ENCODE measurements at places on chromosomes 7 and 10.

GRCh38 chr10:80540136-80540535 is 2.4 kb downstream of the SH2D4B start:
- no peak for DNase-seq

- no peak for DNase-seq
These were observed 382.9 kb upstream of the NPVF start for GRCh38 chr7:25611196-25611595.

GRCh38 chr10:132336919-132337407 is 5.0 kb downstream of the LRRC27 start:
- DNase-seq, result no peak

DNA sequence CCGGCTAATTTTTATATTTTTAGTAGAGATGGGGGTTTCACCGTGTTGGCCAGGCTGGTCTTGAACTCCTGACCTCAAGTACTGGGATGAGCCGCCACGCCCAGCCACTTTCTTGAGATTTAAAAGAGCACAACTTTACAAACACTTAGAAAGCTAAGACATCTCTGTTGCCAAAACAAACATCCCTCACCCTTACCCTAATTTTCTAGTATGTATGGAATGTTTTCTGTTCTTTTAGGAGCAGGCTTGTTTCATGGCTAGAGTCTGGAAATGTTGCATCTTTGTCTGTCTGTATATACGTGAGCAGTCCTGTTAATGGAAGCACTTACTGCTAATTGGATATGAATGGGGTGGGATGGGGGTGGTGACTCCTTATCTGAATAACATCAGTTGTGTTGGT is 2.9 kb downstream of the OLAH start:
- DNase-seq, result no peak

- no peak for DNase-seq
These were observed 123.3 kb downstream of the ZMIZ1 start for GRCh38 chr10:79191951-79192676.

- peak; percentile 37 for DNase-seq
These were observed 982 bp downstream of the COBL start for GRCh38 chr7:51315393-51316261.

DNA sequence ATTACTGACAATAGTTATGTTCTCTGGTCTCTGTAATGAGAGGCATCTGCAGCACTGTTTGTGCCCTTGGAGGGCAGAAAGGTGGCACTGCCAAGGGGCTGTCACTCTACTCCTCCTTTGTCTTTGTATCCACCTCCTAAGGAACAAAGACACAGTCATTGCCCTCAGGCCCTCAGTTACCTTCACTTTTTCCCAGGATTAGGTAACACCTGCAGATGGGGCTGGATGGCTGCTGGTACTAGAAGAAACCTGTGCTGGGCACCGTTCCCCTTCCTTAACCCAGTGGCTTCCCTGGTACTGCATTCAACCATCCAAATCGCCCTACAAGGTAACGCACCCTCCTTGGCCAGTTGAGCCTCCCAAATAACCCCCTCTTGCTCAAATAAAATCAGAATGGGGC is 246.9 kb upstream of the NEBL start:
- DNase-seq, result no peak

- no peak for DNase-seq
These were observed 43.1 kb downstream of the DENND2A start for GRCh38 chr7:140597428-140597949.

GRCh38 chr7:102416406-102416805 is 17.0 kb upstream of the ORAI2 start:
- DNase-seq, result no peak

DNA sequence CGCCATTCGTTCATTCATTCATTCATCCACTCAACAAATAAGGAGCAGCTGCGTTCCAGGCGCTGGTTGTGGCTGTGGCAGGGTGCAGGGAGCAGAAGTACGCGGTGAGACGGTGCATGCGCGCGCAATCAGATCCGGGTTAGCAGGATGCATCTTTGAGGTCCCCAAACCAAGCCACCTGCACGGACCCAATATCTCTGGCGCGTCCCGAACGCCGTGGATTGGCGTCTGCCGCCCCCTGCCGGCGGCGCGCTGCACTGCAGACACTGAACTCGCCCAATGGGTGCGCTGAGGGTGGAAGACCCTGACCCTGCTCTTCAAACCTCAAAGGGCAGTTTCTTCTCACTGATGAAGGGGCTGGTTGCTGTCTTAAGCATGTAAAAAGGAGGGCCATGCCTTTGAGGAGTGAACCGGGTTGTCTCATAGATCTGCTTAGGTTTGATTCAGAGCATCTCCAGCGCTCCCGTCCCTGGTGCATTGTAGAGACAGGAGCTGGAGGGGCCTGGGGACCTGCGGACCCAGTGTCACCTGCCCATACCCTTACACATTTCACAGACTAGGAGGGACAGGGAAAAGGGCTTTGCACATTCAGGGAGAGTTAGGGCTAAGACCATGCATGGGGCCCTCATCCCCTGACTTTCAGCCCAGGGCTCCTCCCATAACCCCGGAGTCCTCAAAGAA is 102.5 kb downstream of the RAMP3 start:
- peak; percentile 29 for DNase-seq

DNA sequence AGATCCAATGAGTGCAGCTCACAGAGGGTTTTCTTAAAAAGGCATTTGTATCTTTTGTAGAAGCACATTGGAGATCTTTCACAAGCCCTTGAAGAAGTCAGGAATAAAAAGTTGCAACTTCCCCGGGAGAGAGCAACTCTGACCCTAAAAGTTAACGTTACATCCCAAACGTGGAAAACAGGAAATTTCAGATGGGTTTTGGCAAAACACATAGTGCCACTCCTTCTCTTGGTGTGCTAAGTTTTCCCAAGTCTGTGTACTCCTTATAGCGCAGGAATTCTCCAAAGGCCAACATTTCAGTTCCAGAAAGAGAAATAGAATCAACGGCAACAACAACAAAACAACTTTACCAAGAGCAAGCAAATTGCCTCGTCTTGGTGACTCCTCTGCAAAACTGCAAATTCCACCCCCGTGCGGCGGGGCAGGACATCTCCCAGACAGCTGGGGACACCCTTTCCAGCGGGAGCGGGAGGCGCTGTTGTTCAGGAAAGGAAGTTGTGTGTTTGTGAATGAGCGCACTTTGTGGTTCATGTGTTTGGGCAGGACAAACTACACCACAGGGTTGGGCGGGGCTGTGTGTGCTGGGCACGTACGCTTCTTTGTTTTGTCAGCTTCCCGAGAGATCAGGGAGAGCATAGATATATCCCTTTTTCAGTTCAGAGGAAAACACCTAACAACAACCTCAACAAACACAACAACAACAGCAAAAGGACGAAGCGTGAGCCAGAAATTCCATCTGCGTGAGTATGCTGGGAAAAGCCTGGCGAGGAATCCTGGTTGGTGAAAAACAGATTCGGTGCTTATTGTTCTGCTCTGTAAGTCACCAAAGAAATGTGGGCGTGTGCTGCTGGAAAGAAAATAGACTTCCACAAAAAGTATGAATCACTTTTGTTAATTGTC is 294.7 kb upstream of the PITRM1 start:
- no peak for DNase-seq

DNA sequence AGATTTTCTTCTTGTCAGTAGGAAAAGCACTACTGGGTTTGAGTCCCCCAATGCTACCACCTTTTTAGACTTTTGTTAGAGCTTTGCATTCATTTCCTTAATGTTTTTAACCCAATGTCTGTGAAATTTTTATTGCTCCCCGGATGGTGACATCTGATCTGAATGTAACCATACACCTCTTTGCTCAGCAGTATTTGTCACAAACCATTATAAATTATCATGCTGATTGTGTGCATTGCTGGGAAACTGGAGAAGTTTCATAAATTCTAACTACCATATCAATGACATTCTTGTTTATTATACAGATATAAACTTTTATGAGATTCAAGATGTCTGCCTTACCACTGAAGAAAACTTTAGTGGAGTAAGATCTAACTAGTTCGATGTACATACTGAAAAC is 8.5 kb downstream of the NRP1 start:
- DNase-seq, result no peak

- DNase-seq, result no peak
These were observed 4.5 kb downstream of the TNS3 start for GRCh38 chr7:47577321-47577919.

GRCh38 chr10:55491712-55492111 is 690.7 kb upstream of the PCDH15 start:
- no peak for DNase-seq

GRCh38 chr7:132102942-132103341 is 473.3 kb downstream of the PLXNA4 start:
- DNase-seq, result no peak

DNA sequence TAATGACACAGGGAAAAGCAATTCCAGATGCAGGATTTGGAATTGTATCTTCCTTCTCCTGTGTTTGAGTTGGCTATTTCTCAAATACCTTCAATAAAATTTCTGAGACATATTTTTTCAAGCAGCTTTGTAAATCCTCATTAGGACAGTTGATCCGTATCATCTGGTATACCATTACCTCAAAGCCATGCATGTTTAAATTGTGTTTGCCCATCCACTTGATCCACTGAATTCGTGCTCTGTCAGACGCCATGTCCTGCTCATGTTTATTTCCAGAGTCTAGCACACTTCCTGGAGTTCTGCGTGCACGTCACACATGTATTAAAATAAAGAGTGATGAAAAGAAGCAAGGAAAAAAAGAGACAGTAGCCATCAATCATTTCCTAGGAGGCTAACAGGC is 141.8 kb upstream of the CDC14C start:
- DNase-seq, result no peak

- DNase-seq, result no peak
These were observed 55.4 kb downstream of the ZRANB1 start for GRCh38 chr10:124997306-124997705.

GRCh38 chr7:110027385-110027784 is 1063.5 kb upstream of the LRRN3 start:
- no peak for DNase-seq

- no peak for DNase-seq
These were observed 194.9 kb upstream of the CDCA7L start for GRCh38 chr7:22140578-22140977.

DNA sequence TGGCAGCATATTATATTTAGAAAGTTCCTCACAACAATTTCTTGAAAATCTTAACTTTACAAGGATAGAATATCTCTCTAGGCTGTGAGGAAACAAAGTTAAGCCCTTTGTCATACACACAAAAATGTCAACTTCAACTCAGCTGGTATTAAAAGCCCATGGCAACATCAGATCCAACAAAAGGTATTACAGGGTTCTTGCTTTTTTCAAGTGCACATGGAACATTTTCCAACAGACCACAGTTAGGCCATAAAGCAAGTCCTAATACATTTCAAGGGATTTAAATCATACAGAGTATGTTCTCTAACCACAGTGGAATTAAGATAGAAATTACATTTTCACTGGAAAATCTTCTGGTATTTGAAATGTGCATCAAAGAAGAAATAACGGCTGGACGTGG is 71.9 kb upstream of the OIT3 start:
- no peak for DNase-seq

GRCh38 chr10:104479906-104480593 is 126.4 kb downstream of the CFAP58 start:
- no peak for DNase-seq

DNA sequence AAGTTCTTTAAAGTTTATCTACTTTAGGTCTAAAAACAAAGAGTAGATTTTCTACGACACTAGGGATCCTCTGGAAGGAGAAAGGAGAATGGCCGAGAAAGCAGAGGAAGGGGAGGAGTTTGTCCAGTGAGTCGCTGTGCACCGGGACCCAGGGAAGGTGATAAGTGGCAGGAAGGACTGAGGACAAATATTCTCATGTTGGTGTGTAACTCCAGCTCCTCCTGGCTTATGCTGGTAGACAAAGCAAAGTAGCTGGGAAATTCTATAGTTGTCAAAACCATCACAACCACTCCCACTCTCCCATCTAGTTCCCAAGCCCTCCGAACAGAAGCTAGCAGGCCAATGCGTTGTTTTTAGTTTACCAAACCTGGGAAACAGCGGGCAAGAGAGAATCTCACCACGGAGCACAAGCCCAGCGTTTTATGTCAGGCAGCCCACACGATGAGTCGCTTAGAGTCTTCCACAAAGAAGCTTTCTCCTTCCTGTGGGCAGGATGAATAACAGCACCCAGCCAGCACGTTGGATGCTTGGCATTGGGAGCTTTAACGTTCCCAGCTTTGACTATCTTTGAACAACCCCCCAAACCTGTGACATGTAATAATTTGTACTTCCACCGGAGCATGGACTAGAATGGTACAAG is 32.9 kb upstream of the JCAD start:
- DNase-seq, result no peak

DNA sequence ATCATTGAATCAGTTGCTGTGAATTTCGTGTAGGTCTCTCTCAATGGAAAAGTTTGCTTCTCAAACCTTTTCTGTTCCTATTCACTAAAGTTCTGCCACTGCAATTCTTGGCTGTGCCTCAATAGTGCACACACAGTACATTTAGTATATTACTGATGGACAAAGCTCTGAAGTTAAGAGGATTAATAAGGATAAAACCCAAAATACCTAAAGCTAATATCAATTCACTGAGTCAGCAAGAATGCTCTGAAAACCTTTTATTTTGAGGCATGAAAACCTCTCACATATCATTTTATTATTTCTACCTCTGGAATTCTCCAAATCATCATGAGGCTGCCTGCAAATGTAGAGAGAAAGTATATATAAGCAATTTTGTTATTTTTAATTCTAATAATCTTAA is 633.4 kb upstream of the LRRTM3 start:
- no peak for DNase-seq

DNA sequence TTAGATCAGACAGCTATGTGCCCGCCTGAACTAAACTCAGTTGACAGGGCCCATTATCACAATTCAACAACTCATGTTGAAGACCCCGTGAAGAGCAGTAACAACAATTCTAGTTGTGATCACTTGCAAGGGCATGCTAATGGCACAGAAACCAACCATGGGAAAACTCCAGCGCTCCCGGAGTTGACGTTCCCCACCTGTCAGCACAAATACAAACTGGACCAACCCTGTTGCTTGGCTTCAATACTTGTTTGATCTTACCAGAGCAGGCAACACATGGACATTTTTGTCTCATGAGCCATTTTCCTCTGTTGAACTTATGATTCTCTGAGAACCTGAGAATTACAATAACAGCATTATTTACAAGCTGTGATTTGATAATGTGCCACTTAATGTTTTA is 119.0 kb upstream of the LANCL2 start:
- no peak for DNase-seq

DNA sequence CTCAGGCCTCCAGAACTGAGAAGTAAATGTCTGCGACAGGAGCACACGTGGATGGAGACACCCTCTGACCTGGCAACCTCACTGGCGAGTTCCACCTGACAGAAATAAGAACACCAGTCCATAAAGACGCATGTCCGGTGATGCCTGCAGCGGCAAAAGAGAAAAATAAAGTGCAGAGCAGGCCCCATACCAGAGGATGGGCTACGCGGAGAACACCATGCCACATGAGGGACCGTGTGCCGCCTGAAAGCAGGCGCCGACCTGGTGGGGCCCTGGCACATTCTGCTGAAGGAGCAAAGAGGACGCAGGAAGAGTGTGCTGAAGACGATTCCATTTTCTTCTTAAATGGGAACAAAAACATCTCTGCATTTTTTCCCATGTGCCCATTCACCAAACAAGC is 105.0 kb downstream of the VIPR2 start:
- no peak for DNase-seq

GRCh38 chr7:219581-220150 is 27.3 kb downstream of the FAM20C start:
- DNase-seq, result peak; percentile 58
